ENCODE measurements at places on chromosomes 1 and 21. TPM values are rescaled to one million over a fixed set of nuclear protein-coding genes. Genes with fewer than 3 reads are reported as not detected.

Gene ABCA4
- total RNA-seq, result 6.6 TPM

Gene ACADM
- 37.1 TPM for total RNA-seq

Gene SLC1A7
- not detected for total RNA-seq

Gene C8A
- total RNA-seq, result not detected

Gene IFNLR1
- not detected for total RNA-seq

DNA sequence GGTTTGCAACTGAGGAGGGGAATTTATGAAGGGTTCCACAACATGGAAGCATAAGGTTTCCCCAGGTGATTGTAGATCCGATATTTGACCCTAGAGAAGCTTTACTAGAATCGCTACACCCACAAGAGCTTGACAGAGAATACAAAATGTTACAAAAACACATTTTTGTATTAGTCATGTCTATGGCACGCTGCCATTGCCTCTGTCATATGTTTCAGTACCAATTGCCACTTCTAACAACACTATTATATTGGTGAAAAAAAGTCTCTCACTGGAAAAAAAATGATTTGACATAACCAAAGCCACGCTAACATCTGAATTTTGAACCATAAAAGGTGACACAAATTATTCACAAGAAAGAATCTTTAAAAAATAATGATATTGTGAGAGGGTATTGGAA is 214.5 kb downstream of the KCNT2 start:
- no peaks in the 10 kb centered on the region for H3K27me3 ChIP-seq
- peaks cover 16% of the 10 kb centered on the region for H3K36me3 ChIP-seq
- H3K27ac ChIP-seq, result peak overlapping the region; percentile 78
- H3K4me1 ChIP-seq, result peaks cover 23% of the 10 kb centered on the region
- no peak for DNase-seq

DNA sequence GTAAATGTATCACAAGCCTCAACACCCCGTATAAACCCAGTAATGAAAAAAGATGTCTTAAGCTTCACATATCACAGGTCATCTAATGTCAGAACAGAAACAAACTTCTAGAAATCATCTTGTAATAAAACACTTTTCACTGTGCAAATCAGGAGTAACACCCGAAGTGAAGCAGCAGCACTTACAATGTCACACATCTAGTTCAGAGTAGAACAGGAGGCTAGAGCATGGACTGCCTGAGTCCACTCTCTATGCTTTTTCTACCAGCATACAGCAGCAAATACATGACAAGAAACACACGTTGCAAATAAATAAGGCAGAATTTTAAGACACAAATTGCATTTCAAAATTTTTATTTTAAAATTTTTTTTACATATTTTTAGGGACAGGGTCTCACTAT is 57.2 kb downstream of the AKT3 start:
- H3K27ac ChIP-seq, result peak overlapping the region; percentile 48
- H3K4me3 ChIP-seq, result no peak overlapping the region
- H3K27me3 ChIP-seq, result no peaks in the 10 kb centered on the region
- H3K4me1 ChIP-seq, result peaks cover 31% of the 10 kb centered on the region
- no peak for DNase-seq
- H3K36me3 ChIP-seq, result peaks cover 13% of the 10 kb centered on the region

DNA sequence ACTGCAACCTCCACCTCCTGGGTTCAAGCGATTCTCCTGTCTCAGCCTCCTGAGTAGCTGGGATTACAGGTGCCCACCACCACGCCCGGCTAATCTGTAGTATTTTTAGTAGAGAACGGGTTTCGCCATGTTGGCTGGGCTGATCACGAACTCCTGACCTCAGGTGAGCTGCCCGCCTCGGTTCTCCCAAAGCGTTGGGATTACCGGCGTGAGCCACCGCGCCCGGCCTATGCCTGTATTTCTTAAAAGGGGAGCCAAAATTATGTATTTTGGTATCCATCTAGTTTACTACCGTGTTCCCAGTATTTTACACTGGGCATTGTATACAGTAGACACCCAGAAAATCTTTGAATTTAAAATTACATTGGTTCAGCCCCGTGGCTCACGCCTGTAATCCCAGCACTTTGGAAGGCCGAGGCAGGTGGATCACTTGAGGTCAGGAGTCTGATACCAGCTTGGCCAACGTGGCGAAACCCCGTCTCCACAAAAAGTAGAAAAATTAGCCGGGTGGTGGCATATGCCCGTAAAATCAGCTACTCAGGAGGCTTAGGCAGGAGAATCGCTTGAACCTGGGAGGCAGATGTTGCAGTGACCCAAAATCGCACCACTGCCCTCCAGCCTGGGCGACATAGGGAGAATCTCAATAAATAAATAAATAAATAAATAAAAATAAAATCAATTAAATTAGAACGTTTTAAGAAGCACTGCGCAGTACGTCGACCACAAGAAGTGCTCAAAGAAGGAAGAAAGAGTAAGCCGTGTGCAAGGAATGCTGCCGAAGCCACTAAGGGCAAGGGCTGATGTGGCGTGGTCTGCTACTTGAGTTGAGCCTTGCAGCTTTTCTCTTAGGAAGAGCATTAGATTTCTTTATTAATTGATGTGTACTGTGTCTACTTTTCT is 1.5 kb upstream of the THRAP3 start:
- no peaks in the 10 kb centered on the region for H3K27me3 ChIP-seq
- peaks cover 29% of the 10 kb centered on the region for H3K4me1 ChIP-seq
- peak overlapping the region; percentile 100 for H3K27ac ChIP-seq
- H3K36me3 ChIP-seq, result peaks cover 7% of the 10 kb centered on the region
- DNase-seq, result no peak
- H3K4me3 ChIP-seq, result peak overlapping the region; percentile 98

- H3K36me3 ChIP-seq, result peaks cover 66% of the 10 kb centered on the region
- no peak overlapping the region for H3K27ac ChIP-seq
- no peak for DNase-seq
- no peaks in the 10 kb centered on the region for H3K4me1 ChIP-seq
- H3K4me3 ChIP-seq, result no peak overlapping the region
These were observed 96.9 kb downstream of the RGL1 start for GRCh38 chr1:183901748-183902330.

- H3K36me3 ChIP-seq, result no peaks in the 10 kb centered on the region
- H3K27me3 ChIP-seq, result peaks cover 60% of the 10 kb centered on the region
- DNase-seq, result no peak
- H3K27ac ChIP-seq, result no peak overlapping the region
These were observed 14.9 kb upstream of the MGST3 start for GRCh38 chr1:165616054-165616612.

DNA sequence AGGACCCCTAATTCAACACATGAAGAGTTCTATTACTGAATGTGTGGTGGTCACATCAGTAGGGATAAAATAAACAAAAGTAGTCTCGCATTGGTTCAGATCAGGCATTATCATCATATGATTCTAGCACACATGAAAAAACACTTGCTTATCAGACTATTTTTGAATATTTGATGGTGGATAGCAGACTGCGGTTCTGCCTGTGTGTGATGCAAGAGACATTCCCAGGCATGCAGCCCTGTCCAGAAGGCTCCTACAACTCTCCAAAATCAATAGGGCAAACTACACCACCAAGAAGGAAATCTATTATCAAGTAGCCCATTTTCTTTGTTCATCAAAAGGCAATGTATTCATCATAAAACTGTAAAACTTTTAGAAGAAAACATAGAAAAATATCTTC is 304.7 kb downstream of the DUSP10 start:
- peaks cover 24% of the 10 kb centered on the region for H3K4me1 ChIP-seq
- DNase-seq, result no peak
- H3K27ac ChIP-seq, result no peak overlapping the region
- H3K4me3 ChIP-seq, result no peak overlapping the region
- H3K36me3 ChIP-seq, result no peaks in the 10 kb centered on the region

GRCh38 chr1:33908324-33908956 is 44.6 kb downstream of the HMGB4 start:
- no peak overlapping the region for H3K4me3 ChIP-seq
- no peaks in the 10 kb centered on the region for H3K36me3 ChIP-seq
- no peaks in the 10 kb centered on the region for H3K27me3 ChIP-seq
- DNase-seq, result no peak

- no peak overlapping the region for H3K27ac ChIP-seq
- no peak overlapping the region for H3K4me3 ChIP-seq
- H3K36me3 ChIP-seq, result peaks cover 26% of the 10 kb centered on the region
- peaks cover 18% of the 10 kb centered on the region for H3K4me1 ChIP-seq
- no peaks in the 10 kb centered on the region for H3K27me3 ChIP-seq
These were observed 88.8 kb downstream of the PRDM2 start for GRCh38 chr1:13788795-13789194.

DNA sequence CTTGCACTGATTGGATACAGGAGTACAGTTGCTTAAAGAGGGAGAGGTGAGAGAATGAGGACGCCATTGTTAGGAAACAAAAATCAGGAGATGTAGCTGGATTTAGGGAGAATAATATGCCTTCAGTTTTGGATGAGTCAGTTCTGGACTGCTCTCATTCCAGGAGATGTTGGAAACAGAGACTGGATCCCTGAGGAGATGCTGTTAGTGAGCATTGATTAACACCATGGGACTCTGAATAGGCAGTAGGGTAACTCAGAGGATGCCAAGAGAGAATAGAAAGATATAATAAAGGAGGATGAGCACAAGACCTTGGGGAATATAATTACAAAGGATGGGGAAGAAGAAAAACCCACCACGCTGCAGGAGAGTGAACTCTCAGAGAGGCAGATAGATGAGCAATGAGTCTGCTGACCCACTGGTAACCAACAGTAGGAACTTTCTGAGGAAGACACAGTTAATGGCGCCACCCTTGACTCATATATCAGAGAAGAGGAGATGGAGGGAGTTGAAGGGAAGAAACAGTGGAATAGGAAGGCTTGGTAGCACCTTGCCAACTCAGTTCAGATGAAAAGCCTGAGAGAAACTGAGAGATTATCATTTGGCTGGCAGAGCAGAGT is 10.5 kb downstream of the KCNJ15 start:
- peaks cover 49% of the 10 kb centered on the region for H3K4me1 ChIP-seq
- no peaks in the 10 kb centered on the region for H3K27me3 ChIP-seq
- no peak for DNase-seq
- no peak overlapping the region for H3K4me3 ChIP-seq
- H3K36me3 ChIP-seq, result no peaks in the 10 kb centered on the region

GRCh38 chr1:157937744-157938143 is 55.7 kb upstream of the KIRREL1 start:
- H3K27ac ChIP-seq, result no peak overlapping the region
- no peak for DNase-seq
- no peaks in the 10 kb centered on the region for H3K4me1 ChIP-seq
- H3K4me3 ChIP-seq, result no peak overlapping the region
- H3K36me3 ChIP-seq, result no peaks in the 10 kb centered on the region
- H3K27me3 ChIP-seq, result peaks cover 29% of the 10 kb centered on the region

Data from osteocyte (in vitro differentiated cells).